ENCODE measurements at places on chromosomes 1 and 21.

DNA sequence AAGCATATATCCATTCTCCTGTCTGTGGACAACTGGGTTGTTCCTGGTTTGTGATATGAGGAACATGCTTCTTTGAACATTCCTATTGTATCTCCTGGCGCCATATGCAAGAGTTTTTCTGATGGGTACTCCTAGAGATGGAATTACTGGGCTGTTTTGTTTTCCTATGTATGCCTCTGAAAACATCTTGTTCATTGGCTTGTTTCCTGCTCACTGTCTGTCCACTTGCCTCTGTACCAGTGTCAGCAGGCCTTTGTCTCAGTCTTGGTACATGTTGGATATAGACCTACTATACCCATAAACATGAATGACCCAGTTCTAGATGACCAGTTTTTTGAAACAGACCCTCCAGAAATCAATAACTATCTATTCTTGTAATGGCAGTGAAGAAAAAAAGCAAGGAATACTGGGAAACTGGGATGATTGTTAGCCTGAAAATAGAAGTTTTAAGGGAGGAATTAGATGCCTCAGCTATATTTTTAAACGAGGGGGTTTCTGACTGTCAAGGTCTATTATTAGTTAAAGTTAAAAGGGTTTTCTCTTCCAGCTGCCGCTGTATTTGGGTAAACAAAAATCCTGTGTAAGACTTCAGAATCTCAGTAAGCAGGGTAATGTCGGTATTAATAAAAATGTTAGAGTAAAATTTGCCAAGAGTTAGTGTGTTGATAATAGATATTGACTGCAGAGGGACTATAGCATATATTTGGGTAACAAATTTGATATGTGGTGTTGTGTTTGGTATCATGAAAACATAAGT, 103.6 kb downstream of the RYR2 start:
- DNase-seq, result no peak

- no peak for DNase-seq
These were observed 4.2 kb downstream of the RNPC3 start for GRCh38 chr1:103529746-103530145.

- no peak for DNase-seq
These were observed 35.2 kb downstream of the RC3H1 start for GRCh38 chr1:173986951-173987350.

DNA sequence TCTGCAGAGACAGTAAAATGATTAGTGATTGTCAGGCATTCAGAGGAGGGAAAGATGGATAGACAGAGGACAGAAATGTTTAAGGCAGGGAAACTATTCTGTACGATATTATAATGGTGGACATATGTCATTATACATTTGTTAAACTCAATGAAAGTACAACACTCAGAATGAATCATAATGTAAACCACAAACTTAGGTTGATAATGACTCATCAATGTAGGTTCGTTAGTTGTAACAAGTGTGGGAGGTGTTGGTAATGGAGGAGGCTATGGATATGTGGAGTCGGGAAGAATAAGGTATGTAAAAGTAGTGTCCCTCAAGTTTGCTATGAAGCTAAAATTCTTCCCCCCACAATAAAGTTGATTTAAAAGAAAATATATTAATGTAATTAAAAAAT, 455.0 kb downstream of the BRINP3 start:
- no peak for DNase-seq

DNA sequence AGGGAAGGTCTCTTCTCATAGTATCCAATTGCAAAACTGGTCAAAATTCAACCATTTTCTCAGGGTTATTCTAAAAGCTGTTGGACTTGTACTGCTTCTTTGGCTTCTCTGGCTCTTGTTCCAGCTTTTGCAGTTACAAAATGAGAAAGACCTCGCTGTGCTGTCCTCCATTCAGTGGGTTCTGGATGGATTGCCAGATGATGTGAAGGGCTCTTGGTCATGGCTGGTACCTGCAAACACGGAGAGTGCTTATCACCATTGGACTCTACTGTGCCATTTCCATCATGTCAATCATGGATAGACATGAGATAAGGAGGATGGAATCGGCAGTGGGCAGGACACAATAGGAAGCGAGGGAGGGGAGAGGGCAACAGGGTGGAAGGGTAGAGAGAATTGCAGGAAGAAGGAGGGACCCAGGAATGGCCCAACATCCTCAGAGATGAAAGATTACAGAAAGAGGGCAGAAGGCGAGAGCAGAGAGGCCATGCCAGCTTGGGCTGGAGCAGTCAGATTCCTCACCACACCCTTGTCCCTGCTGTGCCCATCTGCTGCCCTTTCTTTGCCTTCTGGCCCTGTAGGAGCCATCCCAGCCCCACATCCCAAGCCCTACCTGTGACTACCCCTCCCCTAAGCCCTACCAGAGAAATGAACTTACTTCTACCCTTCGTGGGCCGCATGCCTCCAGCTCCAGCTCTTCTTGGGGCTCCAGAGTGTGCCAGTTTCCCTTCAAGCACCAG, 70.3 kb downstream of the HIVEP3 start:
- no peak for DNase-seq

- no peak for DNase-seq
These were observed 1.7 kb downstream of the HES4 start for GRCh38 chr1:997993-998744.

DNA sequence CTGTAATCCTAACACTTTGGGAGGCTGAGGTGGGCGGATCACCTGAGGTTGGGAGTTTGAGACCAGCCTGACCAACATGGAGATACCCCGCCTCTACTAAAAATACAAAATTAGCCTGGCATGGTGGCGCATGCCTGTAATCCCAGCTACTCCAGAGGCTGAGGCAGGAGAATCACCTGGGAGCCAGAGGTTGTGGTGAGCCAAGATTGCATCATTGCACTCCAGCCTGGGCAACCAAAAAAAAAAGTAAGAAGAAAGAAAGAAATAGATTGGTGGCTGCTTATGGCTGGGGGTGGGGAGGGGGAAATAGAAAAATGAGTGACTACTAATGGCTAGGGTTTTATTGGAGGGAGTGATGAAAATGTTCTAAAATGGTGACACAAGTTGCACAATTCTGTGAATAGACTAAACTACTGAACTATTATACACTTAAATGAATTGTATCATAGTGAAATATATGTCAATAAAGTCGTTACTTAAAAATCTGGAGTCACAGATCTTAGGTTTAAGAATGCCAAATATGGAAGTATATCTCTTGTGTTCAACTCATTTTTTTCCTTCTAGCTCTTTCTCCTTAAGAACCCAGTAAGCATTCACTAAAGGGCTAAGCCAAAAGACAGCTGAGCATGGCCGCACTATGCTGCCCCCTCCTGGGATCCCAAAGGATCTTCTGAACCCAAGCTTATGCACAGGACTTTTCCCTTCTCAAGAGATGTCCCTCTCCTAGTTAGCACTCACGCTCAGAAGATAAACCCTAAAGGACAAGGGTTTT, 3.2 kb upstream of the NPL start:
- no peak for DNase-seq

DNA sequence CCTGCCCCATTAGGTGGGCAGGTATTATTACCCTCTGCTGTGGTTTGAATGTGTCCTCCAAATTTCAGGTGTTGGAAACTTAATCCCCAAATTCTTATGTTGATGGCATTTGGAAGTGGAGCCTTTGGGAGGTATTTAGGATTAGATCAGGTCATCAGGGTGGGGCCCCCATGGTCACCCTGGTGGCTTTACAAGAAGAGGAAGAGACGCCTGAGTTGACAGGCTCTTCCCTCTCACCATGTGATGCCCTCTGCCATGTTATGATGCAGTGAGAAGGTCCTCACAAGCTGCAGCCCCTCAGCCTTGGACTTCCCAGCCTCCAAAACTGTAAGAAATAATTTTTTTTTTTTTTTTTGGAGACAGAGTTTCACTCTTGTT, 8.8 kb upstream of the THEMIS2 start:
- no peak for DNase-seq

DNA sequence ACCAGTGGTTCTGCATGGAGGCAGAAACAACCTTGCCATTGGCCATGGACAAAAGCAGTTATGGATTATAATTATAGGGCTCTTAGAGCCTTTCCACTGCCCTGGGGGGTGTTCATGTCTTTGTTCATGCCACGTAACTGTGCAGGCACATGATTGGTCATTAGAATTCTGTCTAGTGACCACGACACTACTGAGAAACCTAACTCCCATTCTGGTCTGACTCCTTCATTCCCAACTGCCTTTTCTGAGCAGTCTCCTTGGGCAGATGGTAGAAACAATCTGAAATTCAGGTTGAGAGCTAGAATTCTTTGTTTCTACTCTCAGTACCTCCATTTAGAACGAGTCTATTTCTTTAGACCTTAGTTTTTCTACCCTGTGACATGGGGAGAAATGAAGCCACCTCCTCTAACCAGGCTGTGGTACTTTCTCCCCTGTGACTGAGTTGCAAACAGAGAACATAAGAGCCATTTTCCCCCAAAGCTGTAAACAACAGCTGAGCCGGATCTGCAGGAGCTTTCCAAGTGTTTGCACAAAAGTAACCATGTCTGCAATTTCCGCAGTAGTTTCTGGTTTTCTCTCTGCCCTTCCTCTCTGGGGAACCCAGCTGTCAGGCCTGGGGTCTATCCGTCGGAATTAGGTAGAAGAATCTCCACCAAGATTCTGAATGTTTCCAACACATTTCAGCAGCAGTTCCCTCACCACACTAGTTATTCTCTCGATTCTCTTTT, 37.7 kb upstream of the IPO9 start:
- DNase-seq, result no peak

DNA sequence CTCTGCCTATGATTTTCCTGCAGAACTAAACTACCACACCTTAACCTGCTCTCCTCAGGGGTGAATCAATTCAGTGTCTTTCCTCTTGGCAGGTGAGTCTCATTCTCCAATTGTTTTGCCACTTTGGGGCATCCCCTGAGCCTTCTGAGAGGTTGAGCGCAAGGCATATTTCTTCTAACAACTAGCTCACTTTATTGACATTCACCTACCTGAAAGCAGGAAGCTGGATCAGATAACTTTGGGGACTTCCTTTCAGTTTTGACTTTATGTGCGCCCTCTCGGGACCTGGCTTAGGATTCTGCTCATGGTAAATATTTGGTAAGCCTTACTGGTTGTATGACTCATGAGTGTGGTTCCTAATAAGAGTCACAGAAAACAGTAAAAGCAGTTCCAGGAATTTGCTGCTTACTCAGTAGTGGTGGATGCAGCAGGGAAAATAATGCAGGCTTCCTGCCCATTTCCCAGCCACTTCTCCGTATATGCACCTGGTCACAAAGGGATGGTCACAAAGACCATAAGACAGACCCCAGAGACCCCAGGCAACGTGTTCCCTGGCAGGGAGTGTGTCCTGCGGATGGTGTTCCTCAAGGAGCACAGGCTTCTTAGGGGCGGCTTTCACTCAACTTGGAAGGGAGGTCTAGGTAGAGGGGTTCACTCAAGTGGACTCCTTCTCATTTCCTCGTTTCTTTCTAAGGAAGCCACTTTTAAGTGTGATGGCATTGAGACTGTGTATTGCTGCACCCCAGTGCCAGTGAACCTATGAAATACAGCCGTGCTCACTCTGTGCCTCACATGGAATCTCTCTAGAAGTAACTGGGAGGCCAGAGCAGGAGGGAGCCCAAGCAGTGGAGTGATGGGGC, 22.0 kb upstream of the BATF3 start:
- no peak for DNase-seq

DNA sequence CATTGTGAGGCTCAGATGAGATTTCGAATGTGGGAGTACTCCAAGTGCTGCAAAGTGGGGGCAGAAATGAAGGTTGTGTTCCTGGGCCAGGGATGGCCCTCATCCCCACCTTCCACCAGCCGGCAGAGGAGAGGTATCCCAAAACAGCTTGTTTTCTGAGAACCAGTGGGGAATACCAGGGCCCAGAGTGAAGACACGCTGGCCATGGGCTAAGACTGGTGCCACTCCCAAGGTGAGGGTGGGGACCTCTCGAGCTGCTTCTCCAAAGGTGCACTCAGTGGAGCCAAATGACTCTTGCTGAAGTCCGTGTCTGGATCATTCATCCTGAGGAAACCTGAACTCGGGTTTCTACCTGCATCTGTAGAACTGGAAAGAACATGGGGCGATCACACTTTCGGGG, 22.1 kb downstream of the KCNA2 start:
- DNase-seq, result no peak

DNA sequence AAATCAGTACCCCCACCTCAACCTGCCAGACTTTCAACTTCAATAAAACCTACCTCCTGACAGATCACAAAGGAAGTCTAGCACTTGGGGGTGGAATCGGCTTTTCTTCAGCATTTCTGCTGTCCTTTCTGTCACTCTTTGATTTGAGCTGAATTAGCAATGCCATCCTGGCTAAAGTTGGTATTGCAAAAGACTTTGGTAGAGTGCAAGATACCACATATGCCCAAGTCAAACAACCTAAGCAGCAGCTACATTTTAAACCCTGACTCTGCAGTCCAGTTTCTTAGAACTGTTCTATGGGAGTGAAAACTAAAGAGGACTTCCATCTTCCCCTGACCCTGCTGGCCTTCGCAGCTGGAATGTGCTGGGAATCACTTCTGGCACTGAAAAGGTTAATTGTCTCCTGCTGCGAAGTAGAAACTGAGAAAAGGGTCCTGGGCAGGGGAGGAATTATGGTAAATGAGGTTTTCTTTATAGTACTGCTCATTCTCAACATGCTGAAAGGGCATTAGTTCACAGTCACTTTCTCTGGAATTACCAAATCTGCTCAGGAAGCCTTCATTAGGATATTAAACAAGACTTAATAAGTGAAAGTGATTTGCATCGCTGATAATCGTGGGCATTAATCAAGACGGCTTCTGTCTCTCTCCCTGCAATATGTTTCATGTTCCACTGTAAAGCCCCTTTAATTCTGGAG, 126.2 kb upstream of the SMYD2 start:
- DNase-seq, result no peak

DNA sequence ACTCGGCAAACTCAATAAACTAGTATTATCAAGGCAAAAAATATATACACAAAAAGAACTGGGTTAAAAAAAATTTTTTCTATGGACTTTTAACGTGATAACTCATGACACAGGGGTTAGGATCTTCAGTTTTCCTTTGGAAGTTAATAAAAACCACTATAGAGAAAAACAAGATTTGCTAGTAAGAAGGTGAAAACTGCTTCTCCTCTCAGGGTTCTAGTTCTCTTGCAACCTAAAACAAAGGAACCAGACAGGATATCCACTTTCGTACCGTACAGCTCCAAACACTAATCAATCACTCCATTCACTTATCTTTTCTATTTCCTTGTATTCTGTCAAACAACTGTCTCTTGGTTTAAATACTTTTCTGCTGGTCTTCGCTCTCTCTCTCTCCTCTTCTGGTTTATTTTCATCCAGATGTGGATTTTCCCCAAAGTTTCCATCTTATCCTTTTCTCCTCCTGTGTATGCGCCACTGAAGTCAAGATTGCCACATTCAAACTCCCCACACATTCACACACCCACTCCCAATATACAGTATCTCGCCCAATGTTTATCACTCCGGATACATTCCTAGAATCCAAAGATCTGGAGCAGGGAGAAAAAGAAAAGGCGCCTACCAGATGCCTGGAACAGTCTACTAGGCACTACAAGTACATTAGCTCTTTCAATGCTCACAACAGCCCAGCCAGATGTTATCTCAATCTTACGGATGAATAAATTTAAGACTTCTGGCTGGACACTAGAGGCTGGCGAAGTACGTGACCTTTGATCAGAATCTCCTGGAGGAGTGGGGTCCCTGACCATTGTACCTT, 775 bp upstream of the PRPF38B start:
- DNase-seq, result no peak
